ENCODE measurements at places on chromosomes 6 and 20. TPM values are rescaled to one million over a fixed set of nuclear protein-coding genes. Genes with fewer than 3 reads are reported as not detected.

Gene RNF8
- total RNA-seq, result 25.1 TPM

Gene ADTRP
- total RNA-seq, result 10.0 TPM

Gene C20orf144
- total RNA-seq, result not detected

Gene KCNB1
- 0.37 TPM for total RNA-seq

GRCh38 chr6:158567871-158568401, 8.0 kb downstream of the TMEM181 start:
- no peak overlapping the region for H3K27ac ChIP-seq
- no peak overlapping the region for H3K4me3 ChIP-seq
- H3K36me3 ChIP-seq, result no peaks in the 10 kb centered on the region
- DNase-seq, result no peak
- no peaks in the 10 kb centered on the region for H3K27me3 ChIP-seq

- H3K36me3 ChIP-seq, result no peaks in the 10 kb centered on the region
- H3K27me3 ChIP-seq, result no peaks in the 10 kb centered on the region
- no peak overlapping the region for H3K27ac ChIP-seq
- no peak overlapping the region for H3K4me3 ChIP-seq
- no peaks in the 10 kb centered on the region for H3K4me1 ChIP-seq
- no peak for DNase-seq
These were observed 14.9 kb upstream of the RFPL4B start for GRCh38 chr6:112332274-112332673.

DNA sequence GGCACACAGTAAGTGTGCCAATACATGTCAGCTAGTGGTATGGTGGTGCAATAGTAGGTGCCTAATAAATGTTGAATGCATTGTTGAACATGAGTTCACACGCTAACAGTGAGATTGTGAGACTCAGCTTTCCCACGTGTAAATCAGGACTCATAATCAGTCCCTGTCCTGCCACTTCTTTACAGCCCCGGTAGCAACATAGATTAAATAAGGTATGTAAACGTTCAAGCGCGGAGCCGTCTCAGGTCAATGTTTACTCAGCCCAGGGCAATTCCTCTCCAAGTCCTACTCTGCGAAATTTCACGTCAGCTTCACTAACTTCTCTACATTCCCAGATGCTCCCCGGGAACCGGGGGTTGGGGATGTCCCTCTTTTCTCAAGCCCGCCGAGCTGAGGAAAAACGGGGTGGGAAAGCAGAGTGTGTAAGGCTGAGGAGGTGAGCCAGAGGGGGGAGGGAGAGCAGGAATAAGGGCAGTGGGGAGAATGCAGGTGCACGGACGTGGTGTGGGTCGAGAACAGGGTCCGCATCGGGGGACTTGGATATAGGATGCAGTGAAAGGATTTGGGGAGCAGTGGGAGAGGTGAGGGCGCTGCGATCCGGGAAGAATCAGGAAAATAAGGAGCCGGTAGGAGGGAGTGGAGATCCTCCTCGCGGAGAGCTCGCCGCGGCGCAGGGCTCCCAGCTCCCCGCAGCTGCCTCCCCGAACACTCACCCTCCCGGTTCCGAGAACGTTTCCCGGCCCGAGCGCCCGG, 544 bp upstream of the TP53INP2 start:
- peak; percentile 83 for DNase-seq
- peak overlapping the region; percentile 63 for H3K4me3 ChIP-seq
- peaks cover 7% of the 10 kb centered on the region for H3K4me1 ChIP-seq
- H3K27ac ChIP-seq, result peak overlapping the region; percentile 99
- H3K36me3 ChIP-seq, result no peaks in the 10 kb centered on the region
- H3K27me3 ChIP-seq, result no peaks in the 10 kb centered on the region

GRCh38 chr6:34855463-34855862, 32.4 kb downstream of the TAF11 start:
- no peak overlapping the region for H3K27ac ChIP-seq
- no peak overlapping the region for H3K4me3 ChIP-seq
- H3K27me3 ChIP-seq, result no peaks in the 10 kb centered on the region
- peaks cover 4% of the 10 kb centered on the region for H3K36me3 ChIP-seq

DNA sequence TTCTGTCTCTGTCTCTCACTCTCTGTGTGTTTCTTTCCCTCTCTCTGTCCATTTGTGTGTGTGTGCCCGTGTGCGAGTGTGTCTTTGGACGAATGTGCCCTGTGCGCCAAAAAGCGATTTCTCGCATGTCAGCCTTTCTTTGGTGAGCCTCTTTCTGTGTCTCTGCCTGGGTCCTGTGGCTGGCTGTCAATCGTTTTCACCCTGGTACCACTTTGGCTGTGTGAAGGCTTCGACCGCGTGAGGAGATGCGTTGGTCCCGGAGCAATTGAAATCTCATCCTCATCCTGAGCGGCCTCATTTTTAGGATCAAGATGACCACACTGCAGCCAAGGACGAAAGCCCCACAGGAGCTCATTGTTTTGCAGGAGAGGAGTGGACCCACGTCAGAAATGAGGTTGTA, 288.9 kb upstream of the ZNF337 start:
- no peak for DNase-seq
- H3K4me1 ChIP-seq, result no peaks in the 10 kb centered on the region
- H3K27ac ChIP-seq, result no peak overlapping the region
- H3K4me3 ChIP-seq, result no peak overlapping the region
- no peaks in the 10 kb centered on the region for H3K36me3 ChIP-seq

DNA sequence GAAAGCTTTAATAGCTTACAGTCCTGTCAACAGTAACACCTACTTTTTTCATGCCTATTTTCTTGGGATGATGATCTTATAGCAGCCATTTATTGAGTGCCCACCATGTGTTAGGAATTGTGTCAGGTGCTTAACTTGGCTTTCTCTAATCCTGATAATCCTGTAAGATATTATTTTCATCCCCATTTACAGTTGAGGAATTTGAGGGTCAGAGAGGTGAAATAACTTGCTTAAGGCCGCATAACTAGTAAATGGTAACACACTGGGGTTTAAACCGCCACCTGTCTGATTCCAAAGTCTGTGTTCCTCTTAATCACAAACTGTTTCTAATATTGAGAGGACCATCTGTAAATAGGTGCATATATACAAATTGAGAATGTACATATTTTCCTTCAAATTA, 55.5 kb downstream of the NCOA3 start:
- H3K4me1 ChIP-seq, result no peaks in the 10 kb centered on the region
- DNase-seq, result no peak
- H3K36me3 ChIP-seq, result no peaks in the 10 kb centered on the region
- H3K4me3 ChIP-seq, result no peak overlapping the region
- H3K27me3 ChIP-seq, result no peaks in the 10 kb centered on the region
- no peak overlapping the region for H3K27ac ChIP-seq

DNA sequence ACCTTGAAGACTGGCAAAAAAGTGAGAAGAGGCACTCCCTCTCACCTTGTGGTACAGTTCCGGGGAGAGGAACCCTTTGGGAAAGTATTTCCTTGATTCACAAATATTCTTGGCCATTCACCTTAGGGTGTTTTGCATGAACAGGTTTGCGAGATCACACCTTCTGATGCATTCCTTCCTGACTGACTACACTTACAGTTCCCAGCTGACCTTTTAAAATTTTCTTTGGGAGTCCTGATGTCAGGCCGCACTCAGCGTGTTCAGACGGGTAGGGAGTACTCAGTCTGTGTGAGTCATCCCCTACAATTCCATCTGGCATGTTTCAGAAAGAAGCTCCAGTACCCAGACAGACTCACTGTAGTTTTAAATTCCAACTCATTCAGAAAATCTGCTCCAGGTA, 1.7 kb downstream of the ADGRF4 start:
- H3K4me1 ChIP-seq, result peaks cover 13% of the 10 kb centered on the region
- H3K27ac ChIP-seq, result peak overlapping the region; percentile 86
- no peaks in the 10 kb centered on the region for H3K36me3 ChIP-seq
- DNase-seq, result peak; percentile 67

DNA sequence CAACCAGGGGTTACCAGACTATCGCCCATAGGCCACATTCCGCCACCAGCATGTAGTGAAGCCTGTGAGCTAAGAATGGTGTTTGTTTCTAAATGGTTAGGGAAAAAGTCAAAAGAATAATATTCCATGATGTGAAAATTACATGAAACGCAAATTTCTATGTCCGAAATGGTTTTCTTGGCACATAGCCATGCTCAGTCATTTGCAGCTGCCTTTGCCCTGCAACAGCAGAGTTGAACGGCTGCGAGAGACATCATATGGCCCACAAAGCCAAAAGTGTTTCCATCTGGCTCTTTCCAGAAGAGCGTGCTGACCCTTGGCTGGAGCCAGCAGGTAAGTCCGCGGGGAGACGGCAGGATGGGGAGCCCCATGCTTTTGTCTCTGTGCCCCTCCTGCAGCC, 60.7 kb downstream of the FAM120B start:
- no peaks in the 10 kb centered on the region for H3K27me3 ChIP-seq
- no peaks in the 10 kb centered on the region for H3K36me3 ChIP-seq
- DNase-seq, result no peak
- no peak overlapping the region for H3K27ac ChIP-seq

DNA sequence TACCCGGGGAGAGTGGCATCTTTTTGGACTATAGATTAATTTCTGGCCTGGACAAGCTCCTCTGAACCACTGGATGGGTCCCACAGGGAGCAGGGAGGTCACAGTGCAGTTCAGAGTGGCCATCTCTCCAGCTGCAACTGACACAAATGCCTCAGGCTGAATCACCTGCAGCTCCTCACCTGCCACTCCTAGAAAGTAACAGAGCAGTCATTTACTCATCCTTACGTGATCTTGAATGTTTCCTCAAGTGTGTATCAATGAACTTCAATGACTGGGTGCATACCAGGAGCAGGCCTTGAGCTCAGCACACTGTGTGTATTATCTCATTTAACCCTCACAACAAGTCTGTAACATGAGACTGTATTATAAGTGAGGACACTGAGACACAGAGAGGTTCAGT, 40.0 kb upstream of the SIRPG start:
- no peaks in the 10 kb centered on the region for H3K36me3 ChIP-seq
- no peak for DNase-seq
- H3K27ac ChIP-seq, result no peak overlapping the region
- H3K27me3 ChIP-seq, result peaks cover 9% of the 10 kb centered on the region

DNA sequence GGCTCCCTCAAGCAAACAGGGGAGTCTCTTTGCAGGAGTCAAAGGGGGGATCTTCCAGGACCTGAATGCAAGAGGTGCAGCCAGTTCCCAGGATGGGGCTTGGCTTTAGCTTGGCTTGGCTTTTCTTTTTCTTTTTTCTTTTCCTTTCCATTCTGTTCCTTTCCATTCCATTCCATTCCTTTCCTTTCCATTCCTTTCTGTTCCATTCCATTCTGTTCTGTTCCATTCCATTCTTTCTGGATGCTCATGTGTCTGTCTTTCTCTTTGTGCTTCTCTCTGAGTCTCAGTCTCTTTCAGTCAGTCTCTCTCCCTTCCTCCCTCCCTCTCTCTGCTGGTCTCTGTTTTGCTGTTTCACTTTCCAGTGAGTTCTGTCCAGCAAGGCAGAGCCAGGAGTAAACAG, 163.3 kb downstream of the PHACTR3 start:
- DNase-seq, result no peak
- peaks cover 6% of the 10 kb centered on the region for H3K27me3 ChIP-seq
- no peaks in the 10 kb centered on the region for H3K36me3 ChIP-seq
- no peak overlapping the region for H3K4me3 ChIP-seq
- H3K4me1 ChIP-seq, result no peaks in the 10 kb centered on the region

DNA sequence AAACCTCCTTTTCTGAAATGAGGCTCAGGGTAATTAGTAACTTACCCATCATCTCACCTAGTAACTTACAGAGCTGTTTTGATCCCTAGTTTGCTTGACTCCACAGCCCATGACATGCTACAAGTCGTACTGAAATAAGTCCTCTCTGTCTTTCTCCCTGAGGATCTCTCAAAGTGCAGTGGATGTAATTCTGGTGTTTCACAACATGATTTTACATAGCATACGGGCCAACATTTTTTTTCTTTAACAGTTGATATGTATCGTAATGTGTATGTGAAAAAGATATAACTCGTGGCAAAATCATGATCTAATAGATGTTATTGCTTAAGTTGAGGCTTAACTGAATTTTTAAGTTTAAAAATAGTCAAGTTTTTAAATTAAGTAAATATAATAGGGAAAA, 45.0 kb downstream of the TSHZ2 start:
- H3K4me3 ChIP-seq, result no peak overlapping the region
- H3K4me1 ChIP-seq, result no peaks in the 10 kb centered on the region
- no peak overlapping the region for H3K27ac ChIP-seq
- no peaks in the 10 kb centered on the region for H3K36me3 ChIP-seq
- no peaks in the 10 kb centered on the region for H3K27me3 ChIP-seq
- no peak for DNase-seq

DNA sequence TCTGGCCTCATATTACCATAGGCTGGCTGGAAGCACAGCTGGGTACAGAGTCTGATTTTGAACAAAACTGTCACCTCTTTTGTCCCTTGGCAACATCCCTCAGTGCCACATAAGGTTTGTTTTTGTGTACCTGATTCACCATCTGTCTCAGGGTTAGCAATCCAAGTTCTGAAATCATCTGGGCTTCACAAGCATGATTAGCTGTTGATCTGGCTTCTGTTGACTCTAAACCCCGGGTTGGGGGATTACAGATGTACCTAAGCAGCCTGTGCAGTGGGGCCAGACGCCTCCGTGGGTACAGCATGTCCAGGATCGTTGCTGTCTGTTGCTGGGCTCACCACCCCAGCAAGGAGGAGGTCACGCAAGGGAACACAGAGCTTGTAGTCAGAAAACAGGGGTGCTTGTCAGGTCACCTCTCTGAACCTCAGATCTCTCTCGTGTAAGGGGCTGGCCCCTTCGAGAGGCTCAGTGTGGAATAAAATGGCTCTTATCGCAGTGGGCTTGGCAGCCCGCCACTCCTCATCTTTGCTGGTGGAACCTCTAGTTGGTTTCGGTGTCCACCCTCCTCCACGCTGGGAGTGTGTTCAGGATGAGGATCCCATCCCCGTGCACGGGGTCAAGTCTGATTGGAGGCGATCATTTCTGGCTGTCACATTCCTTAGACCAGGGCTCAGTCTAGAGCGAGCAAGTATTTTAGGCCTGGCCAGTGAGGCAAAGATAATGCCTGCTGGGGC, 39.2 kb upstream of the ZNF831 start:
- no peaks in the 10 kb centered on the region for H3K4me1 ChIP-seq
- H3K27me3 ChIP-seq, result no peaks in the 10 kb centered on the region
- no peak for DNase-seq
- H3K36me3 ChIP-seq, result no peaks in the 10 kb centered on the region
- no peak overlapping the region for H3K4me3 ChIP-seq

DNA sequence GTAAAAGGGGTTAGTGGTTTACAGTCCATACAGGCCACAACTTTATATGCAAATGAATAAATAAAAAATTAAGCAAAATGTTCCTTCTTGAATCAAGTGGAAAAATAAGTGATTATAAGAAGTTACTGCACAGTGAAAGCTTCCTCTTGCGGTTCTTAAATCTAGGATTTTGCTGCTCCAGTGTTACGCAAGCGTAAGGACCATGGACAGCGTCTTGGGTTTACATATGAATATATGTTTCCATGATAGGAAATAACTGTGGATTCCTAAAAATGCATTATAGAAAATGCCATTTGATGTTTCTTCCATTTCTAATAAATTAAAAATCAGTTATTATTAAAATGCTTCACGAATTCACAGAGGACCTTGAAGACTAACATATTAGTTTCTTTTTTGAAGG, 176.6 kb upstream of the POU3F2 start:
- DNase-seq, result peak; percentile 86
- H3K36me3 ChIP-seq, result no peaks in the 10 kb centered on the region
- H3K4me1 ChIP-seq, result no peaks in the 10 kb centered on the region
- H3K27me3 ChIP-seq, result no peaks in the 10 kb centered on the region
- no peak overlapping the region for H3K4me3 ChIP-seq

GRCh38 chr6:166206510-166207283, 39.0 kb upstream of the TBXT start:
- no peaks in the 10 kb centered on the region for H3K36me3 ChIP-seq
- H3K27ac ChIP-seq, result no peak overlapping the region
- no peak overlapping the region for H3K4me3 ChIP-seq
